ENCODE measurements at places on chromosomes 6 and 20. TPM values are rescaled to one million over a fixed set of nuclear protein-coding genes. Genes with fewer than 3 reads are reported as not detected.
A peak's percentile ranks its signal among the peaks of the same experiment; 100 is the strongest.

GINS1 gene
- total RNA-seq: 10.2 TPM

RFX6 gene
- not detected for total RNA-seq

DNA sequence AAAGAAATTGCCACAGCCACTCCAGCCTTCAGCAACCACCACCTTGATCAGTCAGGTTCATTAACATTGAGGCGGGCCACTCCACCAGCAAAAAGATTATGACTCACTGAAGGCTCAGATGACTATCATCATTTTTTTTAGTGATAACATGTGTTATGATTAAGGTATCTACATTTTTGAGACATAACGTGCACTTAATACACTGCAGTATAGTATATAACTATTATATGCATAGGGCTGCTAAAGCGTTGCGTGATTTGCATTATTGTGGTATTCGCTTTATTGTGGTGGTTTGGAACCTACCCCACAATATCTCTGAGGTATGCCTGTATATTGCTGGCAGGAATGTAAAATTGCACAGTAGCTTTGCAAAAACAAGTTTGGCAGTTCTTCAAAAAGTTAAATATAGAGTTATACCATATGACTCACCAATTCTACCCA, 6.8 kb upstream of the RIPK1 start:
- no peak overlapping the region for H3K4me3 ChIP-seq
- H3K36me3 ChIP-seq: no peaks in the 10 kb centered on the region
- H3K27ac ChIP-seq: no peak overlapping the region

DNA sequence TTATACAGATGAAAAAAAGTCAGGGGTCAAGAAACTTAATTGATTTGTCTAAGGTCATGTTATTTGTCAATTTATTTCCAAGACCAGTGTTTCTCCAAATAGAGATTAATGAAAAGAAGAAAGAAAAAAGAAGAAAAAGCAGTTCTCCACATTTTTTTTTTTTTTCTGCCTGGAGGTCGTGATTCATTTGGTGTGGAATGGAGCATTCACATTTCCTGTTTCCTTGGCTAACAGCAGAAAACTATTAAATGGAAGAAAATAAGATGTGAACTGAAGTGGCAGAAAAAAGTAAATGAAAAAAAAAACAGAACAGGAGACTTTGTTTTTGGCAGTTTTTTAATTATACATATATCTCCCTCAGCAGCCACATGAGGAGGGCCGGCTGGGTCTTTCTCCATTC, 470.8 kb upstream of the ZNF337 start:
- H3K4me1 ChIP-seq: no peaks in the 10 kb centered on the region
- no peaks in the 10 kb centered on the region for H3K27me3 ChIP-seq
- DNase-seq: no peak
- no peak overlapping the region for H3K27ac ChIP-seq
- no peak overlapping the region for H3K4me3 ChIP-seq
- H3K36me3 ChIP-seq: no peaks in the 10 kb centered on the region

TMEM30A gene
- 39.6 TPM for total RNA-seq

DNA sequence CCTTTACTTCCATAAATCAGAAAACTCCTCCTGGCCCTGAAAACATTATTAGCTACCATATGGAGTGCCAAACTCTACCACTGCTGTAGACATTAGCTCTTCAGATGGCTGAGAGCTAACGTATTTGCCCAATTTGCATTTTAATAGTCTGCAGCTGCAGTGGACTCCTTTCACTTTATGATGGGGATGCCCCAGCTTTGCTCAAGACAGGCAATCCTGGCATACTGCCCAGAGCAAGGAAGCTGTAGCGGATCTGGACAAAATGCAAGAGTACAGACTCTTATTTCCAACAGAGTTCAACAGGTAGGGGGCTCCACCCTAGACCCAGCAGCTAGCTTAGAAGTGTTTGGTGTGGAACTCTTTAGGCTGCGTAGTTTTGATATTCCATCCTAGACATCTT, 246.7 kb downstream of the FOXC1 start:
- no peaks in the 10 kb centered on the region for H3K36me3 ChIP-seq
- DNase-seq: peak; percentile 60
- H3K27ac ChIP-seq: 0 out of 2 replicates have a peak overlapping the region, but pooled peaks have one; percentile 6
- no peak overlapping the region for H3K4me3 ChIP-seq
- H3K27me3 ChIP-seq: no peaks in the 10 kb centered on the region
- peaks cover 22% of the 10 kb centered on the region for H3K4me1 ChIP-seq

DNA sequence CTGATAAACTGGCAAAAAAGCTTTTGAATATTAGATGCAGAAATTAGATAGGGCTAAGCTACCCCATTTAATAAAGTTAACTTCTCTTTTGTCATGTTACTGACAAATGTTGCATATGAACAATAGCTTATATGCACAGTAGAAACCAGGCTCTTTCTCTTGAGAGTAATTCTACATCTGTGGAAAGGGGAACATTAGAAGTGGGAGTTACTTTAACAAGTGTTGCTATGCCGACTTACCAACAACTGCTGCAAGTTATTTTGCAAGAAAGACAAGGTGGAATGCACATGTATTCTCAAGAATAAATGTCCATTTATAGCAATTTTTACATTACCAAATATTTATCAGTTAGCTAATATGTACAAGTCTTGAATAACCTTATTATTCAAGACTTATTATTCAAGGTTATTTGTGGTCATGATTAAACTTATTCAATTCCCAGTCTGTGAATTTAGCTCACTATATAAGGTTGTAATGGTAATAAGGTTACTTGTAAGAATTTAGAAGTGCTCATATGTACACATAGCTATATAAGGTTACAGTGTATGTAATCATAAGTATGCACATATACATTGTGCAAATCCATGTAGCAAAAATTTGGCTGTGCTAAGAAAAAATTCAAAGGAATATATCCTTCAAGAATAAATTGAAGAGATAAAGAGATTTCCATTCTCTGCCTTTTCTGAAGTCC, 38.3 kb downstream of the ADGRG6 start:
- no peaks in the 10 kb centered on the region for H3K36me3 ChIP-seq
- no peak overlapping the region for H3K4me3 ChIP-seq
- no peaks in the 10 kb centered on the region for H3K4me1 ChIP-seq
- DNase-seq: no peak
- H3K27ac ChIP-seq: no peak overlapping the region

KAT14 gene
- 14.5 TPM for total RNA-seq

DNA sequence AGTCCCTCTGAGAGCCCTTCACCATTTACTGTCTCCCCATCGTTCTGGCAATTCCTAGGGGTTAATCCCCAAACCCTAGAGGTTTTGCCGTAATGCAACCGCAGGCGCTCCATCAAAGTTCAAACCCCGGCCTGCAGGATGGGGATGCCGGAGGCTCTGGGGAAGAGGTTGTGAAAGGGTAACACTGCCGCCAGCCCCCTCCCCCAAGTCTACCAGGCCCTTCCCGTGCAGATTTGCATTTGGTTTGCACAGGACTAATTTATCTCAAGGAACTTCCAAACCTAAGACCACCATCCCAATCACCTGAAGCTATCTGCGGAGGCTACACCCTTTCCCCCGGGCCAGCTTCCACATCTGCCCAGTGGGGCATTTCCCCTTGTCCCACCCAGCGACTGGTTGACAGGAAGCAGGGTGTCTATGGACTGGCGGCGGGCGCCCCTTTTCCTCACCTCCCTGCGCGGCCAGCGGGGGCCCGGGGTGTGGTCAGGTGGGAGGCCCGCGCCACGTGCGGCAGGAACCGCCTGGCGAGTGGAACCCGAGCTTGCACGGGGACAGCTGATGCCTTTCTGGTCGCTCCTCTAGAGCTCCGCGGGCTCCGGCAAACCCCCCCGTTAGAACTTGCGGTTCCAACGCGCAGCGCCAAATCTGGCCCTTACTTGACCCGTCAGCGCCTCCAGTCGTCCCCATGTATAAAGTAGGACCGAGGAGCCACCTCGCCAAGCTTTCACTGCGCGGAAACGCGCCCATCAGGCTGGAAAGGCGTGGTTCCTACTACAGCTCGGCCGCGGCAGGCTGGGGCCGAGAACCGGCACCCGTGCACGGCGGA, 9.4 kb upstream of the SLC4A11 start:
- H3K4me1 ChIP-seq: peaks cover 8% of the 10 kb centered on the region
- H3K4me3 ChIP-seq: peak overlapping the region; percentile 19
- H3K36me3 ChIP-seq: no peaks in the 10 kb centered on the region
- peak; percentile 46 for DNase-seq
- no peaks in the 10 kb centered on the region for H3K27me3 ChIP-seq
- no peak overlapping the region for H3K27ac ChIP-seq

ENPP1 gene
- 1.1 TPM for total RNA-seq

GRCh38 chr6:158756126-158756525, 63.0 kb downstream of the EZR start:
- H3K27me3 ChIP-seq: no peaks in the 10 kb centered on the region
- no peak overlapping the region for H3K4me3 ChIP-seq
- no peak for DNase-seq
- no peak overlapping the region for H3K27ac ChIP-seq
- no peaks in the 10 kb centered on the region for H3K36me3 ChIP-seq

- no peaks in the 10 kb centered on the region for H3K27me3 ChIP-seq
- no peak overlapping the region for H3K4me3 ChIP-seq
- H3K4me1 ChIP-seq: no peaks in the 10 kb centered on the region
- DNase-seq: peak; percentile 57
- H3K36me3 ChIP-seq: no peaks in the 10 kb centered on the region
Observed at GRCh38 chr20:62668441-62669027, 26.2 kb downstream of the SLCO4A1 start.

MSH5 gene
- total RNA-seq: 58.4 TPM

- no peak overlapping the region for H3K4me3 ChIP-seq
- H3K36me3 ChIP-seq: no peaks in the 10 kb centered on the region
- H3K27ac ChIP-seq: no peak overlapping the region
- H3K27me3 ChIP-seq: no peaks in the 10 kb centered on the region
- peaks cover 17% of the 10 kb centered on the region for H3K4me1 ChIP-seq
- no peak for DNase-seq
Observed at GRCh38 chr6:166906376-166907044, 49.8 kb downstream of the RNASET2 start.

GRCh38 chr6:2149361-2150006, 95.9 kb downstream of the GMDS start:
- no peaks in the 10 kb centered on the region for H3K27me3 ChIP-seq
- H3K36me3 ChIP-seq: no peaks in the 10 kb centered on the region
- no peak for DNase-seq
- H3K4me1 ChIP-seq: no peaks in the 10 kb centered on the region
